ENCODE measurements at places on chromosomes 16 and 17. TPM values are rescaled to one million over a fixed set of nuclear protein-coding genes. Genes with fewer than 3 reads are reported as not detected.

- peak; percentile 92 for DNase-seq
These were observed 2.0 kb downstream of the ZNF771 start for GRCh38 chr16:30409125-30410060.

DNA sequence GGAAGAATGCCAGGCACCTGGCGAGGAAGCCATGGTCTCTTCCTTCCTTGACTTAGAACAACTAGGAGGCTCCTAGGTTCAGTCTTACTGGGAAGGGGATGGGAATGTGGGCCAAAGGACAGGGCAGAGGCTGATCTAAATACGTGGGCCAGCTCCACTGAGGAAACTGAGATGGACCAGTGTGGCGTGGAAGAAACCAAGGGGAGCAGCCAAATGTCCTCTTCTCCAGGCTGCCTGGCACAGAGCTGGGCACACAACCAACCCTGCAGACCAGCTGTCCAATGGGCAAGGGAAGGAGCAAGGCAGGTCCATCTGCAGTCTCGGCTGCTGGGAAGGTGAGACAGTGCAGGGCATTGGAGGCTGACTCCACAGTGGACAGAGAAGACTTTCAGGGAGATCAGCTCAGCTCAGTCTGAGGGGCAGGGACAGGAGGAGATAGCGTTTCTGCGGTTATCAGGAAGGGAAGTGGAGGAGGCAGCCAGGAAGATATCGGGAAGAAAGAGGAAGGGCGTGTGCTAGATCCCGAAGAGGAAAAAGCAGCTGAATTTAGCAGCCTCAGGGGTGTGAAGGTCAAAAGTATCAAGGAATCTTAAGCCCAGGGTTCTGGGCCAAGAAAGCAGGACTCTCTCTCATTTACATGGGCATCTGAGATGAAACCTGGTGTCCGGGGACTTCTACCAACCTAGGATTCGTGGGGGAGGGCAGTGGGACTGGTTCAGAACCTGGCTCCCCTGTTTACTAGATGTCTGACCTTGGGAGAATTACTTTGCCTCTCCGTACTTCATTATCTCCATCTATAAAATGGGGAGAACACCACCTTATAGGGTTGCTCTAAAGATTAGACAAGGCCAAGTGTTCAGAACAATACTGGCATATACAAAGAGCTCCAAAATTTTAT, 1.8 kb downstream of the KIFC3 start:
- no peak for DNase-seq

DNA sequence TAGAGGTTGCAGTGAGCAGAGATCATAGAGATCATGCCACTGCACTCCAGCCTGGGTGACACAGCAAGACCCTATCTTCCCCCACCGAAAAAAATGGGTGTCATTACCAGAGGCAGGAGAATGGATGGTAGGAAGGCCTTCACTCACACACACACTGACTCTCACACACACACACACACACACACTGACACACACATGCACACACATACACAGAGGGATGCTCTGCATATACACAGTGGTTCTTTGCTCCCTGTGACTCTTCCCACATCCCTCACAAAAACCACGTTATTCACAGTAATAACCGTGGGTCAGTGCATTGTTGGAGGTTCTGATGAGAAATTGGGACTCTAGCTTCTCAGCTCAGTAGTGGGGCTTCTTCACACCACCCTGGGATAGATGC, 300.2 kb upstream of the N4BP1 start:
- no peak for DNase-seq

GRCh38 chr16:65716737-65717700, 595.2 kb upstream of the CDH11 start:
- no peak for DNase-seq

GRCh38 chr17:30095507-30096244, 20.9 kb upstream of the NSRP1 start:
- DNase-seq = peak; percentile 64

The POLDIP2 gene
- total RNA-seq = 44.6 TPM

All from neural progenitor cell (in vitro differentiated cells).